ENCODE measurements at places on chromosomes 6 and 20.

DNA sequence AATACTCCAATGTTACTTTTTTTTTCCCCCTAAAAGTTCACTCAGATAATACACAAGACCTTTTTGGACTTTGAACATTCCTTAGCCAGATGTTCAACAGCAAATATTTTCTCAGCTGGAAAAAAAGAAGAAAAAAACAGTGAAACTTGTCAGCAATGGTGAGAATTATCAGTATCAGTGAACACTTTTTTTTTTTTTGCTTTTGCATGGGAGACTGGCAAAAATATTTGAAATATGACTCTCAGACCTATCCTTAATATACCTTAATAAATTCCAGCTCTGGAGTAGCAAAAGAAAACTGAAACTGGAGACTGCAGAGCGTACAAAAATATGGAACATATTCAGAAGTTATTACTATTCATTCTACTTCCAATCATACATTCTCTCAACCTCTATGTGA lies 92.3 kb downstream of the RFPL4B start:
- no peak for DNase-seq

DNA sequence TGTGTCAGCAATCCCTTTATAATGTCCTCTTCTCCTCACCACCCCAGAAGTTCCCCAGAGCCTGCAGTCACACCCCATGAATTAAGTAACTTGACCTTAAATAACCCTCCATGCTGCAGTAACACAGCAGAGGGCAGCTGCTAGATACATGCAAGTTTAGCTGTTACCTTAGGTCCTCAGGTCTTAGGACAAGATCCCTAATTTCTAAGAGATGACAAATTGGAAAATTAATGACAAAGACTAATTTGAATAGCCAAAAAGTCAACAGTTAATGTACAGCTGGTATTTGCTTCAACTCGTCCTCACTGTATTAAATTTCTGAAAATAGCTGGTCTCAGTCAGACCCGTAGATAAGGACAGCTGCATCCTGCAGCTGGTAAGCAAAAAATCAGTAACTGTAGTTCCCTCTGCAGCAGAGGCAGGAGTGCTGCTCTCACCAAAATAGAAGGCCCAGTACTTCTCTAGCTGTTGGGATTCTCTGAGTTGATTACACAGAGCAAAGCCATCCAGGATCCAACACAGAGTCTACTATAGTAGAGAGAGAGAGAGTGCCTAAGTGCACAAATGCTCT lies 62.4 kb downstream of the TNFRSF21 start:
- no peak for DNase-seq

GRCh38 chr6:119749335-119749734 lies 399.8 kb upstream of the MAN1A1 start:
- DNase-seq, result no peak

DNA sequence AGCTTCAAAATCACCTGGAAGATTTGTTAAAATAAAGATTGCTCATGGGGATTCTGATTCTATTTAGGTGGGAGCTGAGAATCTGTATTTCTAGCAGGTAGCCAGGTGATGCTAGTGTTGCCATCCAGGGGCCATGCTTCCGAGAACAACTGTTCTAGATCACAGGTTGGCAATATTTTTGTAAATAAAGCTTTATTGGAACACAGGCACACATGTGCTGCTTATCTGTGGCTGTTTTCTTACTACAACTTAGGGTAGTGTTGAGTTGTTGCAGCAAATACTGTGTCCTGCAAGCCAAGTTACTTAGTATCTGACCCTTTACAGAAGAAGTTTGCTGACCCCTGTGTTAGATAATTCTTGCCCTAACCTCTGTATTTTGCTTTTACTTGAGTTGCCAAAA lies 12.0 kb downstream of the CENPW start:
- no peak for DNase-seq

DNA sequence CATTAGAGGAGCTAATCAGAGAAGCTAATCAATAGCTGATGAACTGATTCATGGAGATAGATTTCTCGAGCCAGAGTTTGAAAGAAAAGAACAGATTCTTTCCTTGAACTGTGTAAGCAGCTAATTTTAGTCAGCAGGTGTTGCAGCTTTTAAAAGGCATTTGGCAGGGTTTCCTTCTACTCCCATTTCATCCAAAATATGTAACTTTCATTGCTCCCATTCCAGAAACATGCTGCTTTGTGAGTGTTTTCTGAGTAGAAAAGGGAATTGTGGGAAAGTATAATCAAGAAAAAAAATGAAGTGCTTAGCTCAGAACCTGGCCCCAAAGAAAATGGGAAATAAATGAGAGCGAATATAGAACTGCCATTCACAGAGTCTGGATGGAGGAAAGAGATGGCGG lies 20.8 kb downstream of the SLC35F1 start:
- DNase-seq, result no peak

DNA sequence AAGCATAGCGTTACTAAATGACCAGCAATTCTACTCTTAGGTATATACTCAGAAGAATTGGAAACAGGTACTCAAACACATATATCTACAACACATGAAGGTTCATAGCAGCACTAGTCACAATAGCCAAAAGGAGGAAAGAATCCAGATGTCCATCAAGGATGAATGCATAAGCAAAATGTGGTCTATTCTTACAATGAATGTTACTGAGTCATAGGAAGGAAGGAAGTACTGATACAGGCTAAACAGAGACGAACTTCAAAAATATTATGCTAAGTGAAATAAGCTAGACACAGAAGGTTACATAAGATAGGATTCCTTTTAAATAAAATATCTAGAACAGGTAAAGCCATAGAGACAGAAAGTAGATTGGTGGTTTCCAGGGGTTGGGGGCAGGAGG lies 93.5 kb downstream of the MAP3K7 start:
- no peak for DNase-seq

DNA sequence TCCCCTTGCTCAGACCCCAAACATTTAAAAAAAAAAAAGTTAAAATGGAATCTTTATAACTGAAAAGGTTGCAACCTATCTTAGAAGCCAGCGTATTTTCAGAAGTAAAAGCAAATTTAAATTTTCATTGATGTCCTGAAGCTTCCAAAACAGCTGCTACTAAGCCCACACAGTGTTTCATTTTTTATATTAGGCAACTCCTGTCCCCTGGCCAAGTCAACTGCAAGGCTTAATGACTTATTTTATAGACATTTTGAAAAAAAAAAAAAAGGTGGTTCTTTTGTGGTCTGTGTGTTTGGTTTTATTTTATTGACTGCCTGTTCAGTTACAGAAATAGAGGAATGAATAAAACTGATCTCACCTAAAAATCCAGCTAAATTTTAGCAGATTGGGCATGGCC lies 13.0 kb downstream of the CFAP61 start:
- no peak for DNase-seq

DNA sequence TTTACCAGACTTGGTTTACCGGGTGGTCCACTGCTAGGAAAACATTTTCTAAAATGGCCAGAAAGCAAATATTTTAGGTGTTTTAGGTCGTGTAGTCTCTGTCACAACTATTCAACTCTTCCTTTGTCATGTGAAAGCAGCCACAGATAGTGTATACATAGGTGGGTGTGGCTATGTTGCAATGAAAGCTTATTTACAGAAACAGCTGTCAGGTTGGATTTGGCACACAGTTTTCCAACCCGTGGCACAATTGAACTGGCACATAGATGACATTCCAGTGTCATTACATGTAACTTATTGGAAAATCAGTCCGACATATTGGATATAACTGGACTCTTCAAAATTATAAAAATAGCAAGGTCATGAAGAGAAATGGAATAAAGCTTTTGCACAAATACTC lies 68.9 kb upstream of the KCNQ5 start:
- DNase-seq, result no peak

DNA sequence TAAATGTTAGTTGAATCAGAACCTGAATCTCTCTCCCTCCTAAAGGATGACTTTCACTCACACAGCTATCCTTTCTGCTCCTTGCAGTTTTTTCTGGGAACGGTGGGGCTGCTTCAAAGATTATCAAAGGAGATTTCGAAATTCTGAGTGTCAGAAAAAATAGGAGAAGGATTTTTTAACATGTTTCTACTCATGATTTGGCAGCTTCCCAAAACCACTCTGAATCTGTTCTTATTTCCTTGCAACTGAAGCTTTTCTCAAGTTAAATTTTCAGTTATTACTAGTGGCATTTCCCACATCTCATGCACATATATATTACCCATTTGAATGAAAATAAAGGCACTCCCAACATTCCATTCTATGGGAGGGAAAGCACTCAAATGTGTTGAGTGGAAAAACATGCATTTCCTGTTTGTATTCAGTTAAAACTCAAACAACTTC lies 123.6 kb downstream of the LCA5 start:
- DNase-seq, result no peak

- DNase-seq, result no peak
Observed at GRCh38 chr20:14986026-14986655, 648.7 kb upstream of the FLRT3 start.

- DNase-seq, result no peak
Observed at GRCh38 chr20:32610472-32611218, 25.5 kb upstream of the NOL4L start.

GRCh38 chr20:63955827-63956663 lies at the start of gene UCKL1:
Gene UCKL1 (minus strand): TSS chr20:63956416. CDS start chr20:63956372, 44 bp downstream.
- peak; percentile 87 for DNase-seq

GRCh38 chr20:61292821-61293612 lies 41.0 kb downstream of the CDH4 start:
- no peak for DNase-seq

DNA sequence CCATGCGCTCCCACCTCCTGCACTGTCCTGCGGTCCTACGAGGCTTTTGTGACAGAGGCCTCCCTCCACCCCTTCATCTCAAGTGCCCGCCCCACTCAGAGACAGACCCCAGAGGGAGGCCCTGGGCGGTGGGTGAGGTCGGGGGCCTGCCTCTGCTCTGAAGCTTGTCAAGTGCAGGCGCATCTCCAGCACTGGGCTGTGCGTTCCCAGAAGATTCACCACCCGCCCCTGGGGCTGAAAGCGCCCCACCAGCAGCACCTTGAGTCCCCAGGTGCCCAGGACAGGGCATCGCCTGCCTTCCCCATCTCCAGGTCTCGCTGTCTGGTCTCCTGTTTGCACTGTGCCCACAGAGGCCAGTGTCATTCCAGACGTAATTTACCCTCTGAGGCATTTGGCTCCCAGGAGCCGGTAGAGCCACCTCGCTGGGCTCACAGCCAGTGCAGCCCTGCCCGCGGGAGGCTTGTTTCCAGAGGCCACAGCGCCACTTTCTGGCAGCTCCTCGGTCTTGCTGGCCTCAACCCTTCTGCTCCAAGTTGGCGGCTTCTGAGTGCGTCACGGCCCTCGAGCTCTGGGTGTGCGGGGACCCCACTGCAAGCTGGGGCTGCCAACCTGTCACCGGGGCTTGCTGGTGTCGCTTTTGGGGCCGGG lies 191.1 kb downstream of the TAF4 start:
- no peak for DNase-seq

DNA sequence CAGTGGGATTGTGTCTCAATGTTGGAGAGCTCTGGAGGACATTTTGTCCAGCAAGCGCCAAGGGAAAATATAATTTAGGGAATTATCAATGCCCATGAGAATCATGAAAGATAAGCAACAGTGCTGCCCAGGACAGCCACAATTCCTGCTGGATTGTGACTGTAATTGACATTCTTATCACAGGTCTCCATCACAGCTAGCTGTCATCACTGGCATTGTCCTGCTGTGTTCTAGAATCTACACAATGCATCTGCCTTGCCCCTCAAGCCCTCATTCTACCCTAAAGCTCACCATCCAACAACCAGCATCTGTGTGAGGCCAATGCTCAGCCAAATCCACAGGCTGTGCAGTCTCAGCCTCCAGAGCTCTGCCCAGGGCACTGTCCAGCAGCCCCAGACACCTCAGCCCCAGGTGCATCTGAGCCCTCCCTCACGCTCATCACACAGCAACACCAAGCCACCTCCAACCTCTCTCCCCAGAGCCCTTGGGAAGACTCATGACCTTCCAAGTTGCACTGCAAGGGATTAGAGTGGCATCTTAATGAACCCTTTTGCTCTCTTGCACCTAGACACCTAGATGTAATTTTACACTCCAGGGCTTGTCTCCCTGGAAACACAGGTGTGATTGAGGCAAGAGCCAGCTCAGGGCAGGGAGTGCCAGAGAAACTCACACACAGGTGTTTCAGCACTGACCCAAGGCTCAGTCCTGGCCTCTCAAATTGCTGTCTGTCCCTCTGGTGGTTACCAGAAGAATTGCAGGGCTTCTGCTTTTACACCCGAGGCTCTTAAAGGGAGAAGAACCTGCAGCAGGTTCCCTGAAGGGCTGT lies 85.2 kb upstream of the PHACTR3 start:
- DNase-seq, result peak; percentile 21

DNA sequence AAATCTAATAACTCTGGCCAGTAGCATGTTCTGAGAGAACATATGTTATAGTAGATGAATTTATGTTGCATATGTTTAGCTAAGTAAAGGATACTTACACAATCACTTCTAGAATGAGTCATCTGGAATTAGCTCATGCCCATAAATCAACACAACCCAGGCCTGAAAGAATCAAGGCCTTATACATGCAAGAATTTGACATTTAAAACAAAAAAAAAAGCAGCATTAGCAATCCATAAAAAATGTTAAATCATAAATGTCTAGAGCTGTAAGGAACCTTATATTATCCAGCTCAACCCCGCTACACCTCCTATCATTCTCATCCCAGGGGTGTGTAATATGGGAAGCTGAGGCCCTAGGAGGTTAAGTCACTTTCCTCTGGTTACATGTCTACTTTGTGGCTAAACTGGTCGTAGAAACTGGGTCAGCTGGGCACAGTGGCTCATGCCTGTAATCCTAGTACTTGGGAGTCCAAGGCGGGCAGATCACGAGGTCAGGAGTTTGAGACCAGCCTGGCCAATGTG lies 105.2 kb upstream of the CARMIL1 start:
- DNase-seq, result no peak

DNA sequence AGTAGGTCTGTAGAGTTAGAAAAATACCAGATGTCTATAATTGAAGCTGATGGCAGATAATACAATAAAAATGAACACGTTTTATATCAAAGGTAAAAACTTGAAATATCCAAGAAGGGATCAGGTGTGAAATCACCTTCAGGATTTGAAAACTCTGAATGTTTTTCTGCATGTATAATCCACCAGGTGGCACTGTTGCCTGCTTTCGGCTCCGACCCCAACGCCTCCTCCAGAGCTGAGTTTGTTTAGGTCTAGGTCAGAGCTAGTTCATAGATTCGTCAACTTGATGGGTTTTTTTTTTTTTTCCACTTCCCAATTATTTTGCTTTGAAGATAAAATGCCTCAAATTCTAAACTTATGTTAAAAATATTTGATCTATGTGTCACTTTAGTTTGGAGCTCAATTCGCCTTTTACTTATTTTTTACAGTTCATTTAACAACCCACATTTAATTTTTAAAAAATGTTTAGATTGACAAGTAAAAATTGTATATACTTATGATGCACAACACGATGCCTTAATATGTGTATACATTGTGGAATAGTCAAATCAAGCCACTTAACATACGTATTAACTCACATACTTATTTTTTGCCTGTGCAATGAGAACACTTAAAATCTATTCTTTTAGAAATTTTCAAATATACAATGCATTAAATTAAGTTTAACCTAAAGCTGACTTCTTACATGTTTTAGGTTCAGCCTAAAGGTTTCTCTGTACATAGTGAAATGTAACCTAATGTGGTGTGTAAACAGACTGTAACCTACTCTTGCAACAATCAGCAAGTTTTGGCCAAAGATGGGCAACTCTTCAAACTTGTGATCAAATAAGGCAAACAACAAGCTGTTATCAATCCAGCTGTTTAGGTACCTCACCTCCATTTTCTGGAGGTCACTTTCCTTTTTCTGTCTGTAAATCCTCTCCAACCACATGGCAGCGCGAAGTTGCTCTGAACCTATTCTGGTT lies 39.4 kb upstream of the ENPP4 start:
- peak; percentile 53 for DNase-seq
